ENCODE measurements at places on chromosomes 3 and 15.

- peak; percentile 96 for DNase-seq
Measured at GRCh38 chr15:99249270-99249841, at the start of gene TTC23. Gene TTC23, minus strand, starts transcription at chr15:99249581. Its CDS starts 20,869 bp downstream, at chr15:99228712.

DNA sequence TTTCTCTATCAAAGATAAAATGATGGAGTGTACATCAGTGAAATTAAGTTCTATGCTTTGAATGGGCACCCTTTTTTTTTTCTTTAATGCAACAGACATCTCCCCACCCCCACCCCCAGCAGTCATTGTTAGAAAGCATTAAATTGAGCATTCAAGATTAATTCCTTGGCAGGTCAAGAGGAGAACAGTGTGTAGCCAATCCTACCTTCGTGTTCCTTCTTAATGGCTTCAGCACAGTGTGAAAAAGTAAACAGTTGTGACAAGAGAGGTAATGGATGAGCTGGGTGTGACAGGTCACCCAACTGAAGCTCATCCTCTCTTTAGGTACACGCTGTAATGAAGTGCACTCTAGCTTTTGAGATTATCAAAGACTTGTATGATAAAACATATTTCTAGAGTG lies 198.5 kb upstream of the RARB start:
- no peak for DNase-seq

DNA sequence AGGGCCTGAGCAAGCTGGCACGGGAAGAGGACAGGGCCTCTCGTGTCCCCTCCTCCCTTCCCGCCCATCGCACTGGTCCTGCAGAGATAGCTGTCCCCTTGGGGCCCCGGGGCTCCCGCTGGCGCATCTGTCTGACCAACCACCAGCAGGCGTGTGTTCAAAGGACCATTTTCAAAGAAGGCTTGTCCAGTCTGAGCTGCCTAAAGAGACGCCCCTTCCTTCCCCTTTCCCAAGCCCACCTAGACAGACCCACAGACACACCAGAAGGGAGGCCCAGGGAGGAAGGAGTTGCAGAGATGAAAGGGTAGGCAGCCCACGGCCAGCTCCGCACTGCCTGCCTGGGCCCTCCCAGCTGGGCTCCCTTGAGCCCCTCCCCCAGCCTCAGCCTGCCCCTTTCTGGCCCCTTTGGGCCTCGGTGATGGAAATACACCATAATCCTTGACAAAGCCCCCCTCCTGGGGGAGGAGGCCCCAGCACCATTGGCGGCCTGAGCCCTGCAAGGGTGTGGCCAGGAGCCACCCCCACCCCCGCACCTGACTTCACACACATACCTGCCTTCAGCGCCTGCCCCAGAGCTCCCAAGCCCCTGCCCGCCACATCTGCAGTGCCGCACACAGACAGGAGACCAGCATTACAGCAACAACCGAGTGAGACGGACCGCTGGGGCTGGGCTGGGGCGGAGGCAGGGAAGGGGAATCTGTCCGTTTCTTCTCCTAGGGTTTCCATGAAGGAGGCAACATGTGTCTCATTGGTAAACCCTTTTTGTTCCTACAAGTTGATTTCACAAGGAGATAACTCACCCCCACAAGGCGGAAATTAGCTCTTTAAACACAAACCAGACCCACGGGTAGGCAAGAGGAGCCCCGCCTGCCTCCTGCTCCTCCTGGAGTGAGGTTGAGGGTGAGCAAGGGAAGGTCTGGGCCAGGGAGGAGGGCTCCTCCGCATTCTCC lies at the start of gene STRA6:
Gene STRA6, minus strand, starts transcription at position 336 of the 950 bp plus-strand sequence. CDS start 520 bp downstream, outside the sequence.
- DNase-seq = no peak

- no peak for DNase-seq
Measured at GRCh38 chr3:42556089-42556632, 25.6 kb downstream of the SEC22C start.

GRCh38 chr3:39524107-39524506 lies 56.6 kb downstream of the MOBP start:
- no peak for DNase-seq

DNA sequence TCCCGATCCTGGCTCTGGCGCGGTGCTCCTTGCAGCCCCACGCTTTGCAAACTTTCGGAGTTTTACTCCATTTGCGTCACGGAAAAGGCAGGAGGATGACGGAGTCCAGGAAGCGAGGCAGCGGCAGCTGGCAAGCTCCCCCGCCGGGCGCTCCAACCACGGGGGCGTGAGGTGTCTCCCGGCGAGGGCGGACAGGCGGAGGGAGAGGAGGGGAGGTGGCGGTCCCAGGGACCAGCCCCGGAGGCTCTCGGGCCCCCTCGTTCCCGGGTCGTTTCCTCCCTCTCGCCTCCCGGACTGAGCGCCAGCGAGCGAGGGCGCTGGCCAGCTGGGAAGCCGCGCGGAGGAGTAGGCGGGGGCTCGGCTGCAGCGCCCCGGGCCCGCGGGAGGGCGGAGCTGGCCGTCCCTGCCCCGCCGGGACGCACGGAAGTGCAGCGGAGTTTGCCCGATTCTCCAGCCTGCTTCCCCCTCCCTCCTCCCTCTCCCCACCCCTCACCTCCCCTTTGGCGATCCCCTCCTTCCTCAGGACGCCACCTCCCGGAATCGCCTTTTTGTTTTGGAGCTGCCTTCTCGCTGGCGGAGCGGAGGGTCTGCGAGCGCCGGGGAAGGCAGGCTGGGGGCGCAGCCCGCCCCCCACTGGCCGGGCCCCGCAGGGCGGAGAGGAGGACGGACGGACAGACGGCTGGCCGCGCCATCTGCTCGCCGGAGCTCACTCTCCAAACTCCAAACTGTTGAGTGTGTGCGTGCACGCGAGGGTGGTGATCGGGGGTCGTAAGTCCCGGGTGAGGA lies at the start of gene SNX33:
Gene SNX33, plus strand, starts transcription at position 543 of the 786 bp plus-strand sequence. CDS start 1,191 bp downstream, outside the sequence.
- peak; percentile 82 for DNase-seq
